ENCODE measurements at places on chromosomes 2 and 18.

GRCh38 chr2:65320946-65321345 is 93.3 kb downstream of the ACTR2 start:
- no peak for DNase-seq

- DNase-seq, result no peak
Observed at GRCh38 chr18:79750980-79751571, 46.7 kb upstream of the KCNG2 start.

- no peak for DNase-seq
Observed at GRCh38 chr2:61114147-61114546, 47.8 kb upstream of the C2orf74 start.

DNA sequence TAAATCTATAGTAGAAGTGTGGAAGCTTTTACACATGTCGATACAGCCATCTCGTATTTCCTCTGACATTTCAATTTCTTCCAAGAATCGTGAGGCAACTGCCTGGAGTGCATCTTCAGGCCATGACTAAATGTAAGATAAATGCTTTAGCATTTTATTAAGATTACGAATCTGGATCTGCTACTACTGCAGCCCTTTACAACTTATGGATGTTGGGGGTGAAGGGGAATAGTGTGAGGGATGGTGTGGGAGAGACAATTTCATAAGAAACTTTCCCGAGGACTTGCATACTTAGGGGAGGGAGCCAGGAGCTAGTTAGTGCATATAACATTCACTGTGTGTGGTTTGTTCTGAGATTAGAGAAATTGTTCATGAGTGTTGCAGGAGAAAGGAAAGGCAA is 204.8 kb downstream of the SLC39A10 start:
- no peak for DNase-seq

DNA sequence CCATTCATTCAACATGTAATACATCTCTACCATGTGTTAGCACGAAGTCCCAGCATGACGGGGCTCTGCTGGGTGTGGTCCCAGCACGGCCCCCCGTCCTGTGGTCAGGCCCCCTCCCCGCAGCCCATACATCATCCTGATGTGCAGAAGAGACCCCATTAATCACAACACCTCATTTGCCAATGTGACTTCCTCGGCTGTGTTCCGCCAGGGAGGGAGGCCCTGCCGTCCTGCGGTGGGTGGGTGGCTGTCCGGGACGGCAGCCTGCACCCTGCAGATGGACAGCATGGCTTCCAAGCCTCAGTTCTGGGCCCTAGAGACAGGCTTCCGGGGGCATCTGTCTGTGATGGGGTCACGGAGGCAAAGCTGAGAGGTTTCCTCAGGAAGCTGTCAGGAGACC is 254.0 kb downstream of the CYP26B1 start:
- DNase-seq, result no peak

DNA sequence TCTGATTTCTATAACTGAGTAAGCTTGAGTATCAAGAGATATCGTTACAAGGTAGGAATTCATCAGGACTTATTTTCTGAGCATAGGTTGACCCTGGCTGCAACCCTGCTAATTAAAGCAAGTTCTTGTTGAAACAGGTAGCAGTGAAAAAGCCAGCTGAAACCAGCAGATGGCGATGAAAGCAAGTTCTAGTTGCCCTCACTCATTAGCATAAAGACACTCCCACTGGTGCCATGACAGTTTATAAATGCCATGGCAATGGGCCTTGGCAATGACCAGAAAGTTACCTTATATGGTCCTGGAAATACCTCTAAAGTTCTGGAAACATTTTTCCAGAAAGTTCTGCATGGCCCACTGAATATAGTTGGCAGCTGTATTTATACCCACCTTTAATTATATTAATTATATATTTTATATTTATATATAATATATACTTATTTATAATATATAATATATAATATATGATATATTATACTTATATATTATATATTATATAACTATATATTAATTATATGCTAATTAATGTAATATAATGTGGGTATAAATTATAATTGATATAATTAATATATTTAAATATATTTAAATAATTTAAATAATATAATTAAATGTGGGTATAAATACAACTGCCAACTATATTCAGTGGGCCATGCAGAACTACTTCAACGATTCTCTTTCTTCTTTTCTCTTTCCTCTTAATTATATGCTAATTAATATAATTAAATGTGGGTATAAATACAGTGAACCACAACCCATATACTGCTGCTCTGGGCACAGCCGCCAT is 188.0 kb downstream of the CDH7 start:
- peak; percentile 28 for DNase-seq

Data from stimulated activated CD8-positive, alpha-beta memory T cell treated with anti-CD3 and anti-CD28 coated beads, Interleukin-4, amount 100 ng/mL, for 48 hours (primary cell).